ENCODE measurements at places on chromosomes 7 and 10. TPM values are rescaled to one million over a fixed set of nuclear protein-coding genes. Genes with fewer than 3 reads are reported as not detected.

Gene KNDC1
- 0.16 TPM for total RNA-seq

Gene AOC1
- not detected for total RNA-seq

Gene TRIM50
- total RNA-seq, result not detected

Gene NEUROD6
- total RNA-seq, result not detected

Gene CALML5
- total RNA-seq, result not detected

Gene AKR1D1
- not detected for total RNA-seq

Gene VTI1A
- 17.6 TPM for total RNA-seq

Gene SEMA3A
- total RNA-seq, result 17.3 TPM

Gene SPDYE2B
- not detected for total RNA-seq

Gene SPDYE16
- total RNA-seq, result not detected

Gene PIK3AP1
- total RNA-seq, result 11.2 TPM

Gene PODXL
- total RNA-seq, result 88.0 TPM

Gene UCMA
- not detected for total RNA-seq

Gene ASAH2
- 0.33 TPM for total RNA-seq

Gene SYT15
- total RNA-seq, result 0.89 TPM

Gene OR13A1
- not detected for total RNA-seq

Gene COL13A1
- total RNA-seq, result 2.3 TPM

Gene PDLIM1
- total RNA-seq, result 46.4 TPM

Gene GIMAP1
- total RNA-seq, result not detected

Gene INA
- total RNA-seq, result 2.9 TPM

Gene SEMA3C
- total RNA-seq, result 161 TPM

Gene CFAP70
- 1.0 TPM for total RNA-seq

Gene NUTM2E
- not detected for total RNA-seq

Gene CLEC5A
- total RNA-seq, result not detected

Gene METTL27
- 10.8 TPM for total RNA-seq

Gene YKT6
- total RNA-seq, result 102 TPM

Gene MOGAT3
- not detected for total RNA-seq

Gene NANOS1
- total RNA-seq, result 0.81 TPM

Gene STEAP1
- total RNA-seq, result 0.63 TPM

Gene PLAU
- 122 TPM for total RNA-seq

Gene IGFBP3
- total RNA-seq, result 173 TPM

Gene NAT16
- not detected for total RNA-seq

Gene VGF
- total RNA-seq, result 0.89 TPM

Gene LIPN
- not detected for total RNA-seq

Gene ZPBP
- total RNA-seq, result not detected

Gene LRIT2
- not detected for total RNA-seq

Gene SEC24C
- total RNA-seq, result 85.7 TPM

Gene COL1A2
- 988 TPM for total RNA-seq

Gene WNT2
- 0.63 TPM for total RNA-seq

Gene SCIN
- 0.49 TPM for total RNA-seq

Gene CREB5
- total RNA-seq, result 14.7 TPM

Gene GPR85
- 0.63 TPM for total RNA-seq

Gene IFIT1B
- not detected for total RNA-seq

Gene DNAJC12
- 0.89 TPM for total RNA-seq

Gene VIPR2
- not detected for total RNA-seq

Gene NRG3
- 3.3 TPM for total RNA-seq

Gene CEP55
- 3.7 TPM for total RNA-seq

Gene ETV1
- 15.6 TPM for total RNA-seq

Gene SRRM3
- total RNA-seq, result 0.16 TPM

Gene CCDC3
- 0.63 TPM for total RNA-seq

Gene OR2A12
- total RNA-seq, result not detected

Gene SEMA4G
- total RNA-seq, result 18.0 TPM
